ENCODE measurements at places on chromosomes 11 and 22. TPM values are rescaled to one million over a fixed set of nuclear protein-coding genes. Genes with fewer than 3 reads are reported as not detected.
A peak's percentile ranks its signal among the peaks of the same experiment; 100 is the strongest.

DNA sequence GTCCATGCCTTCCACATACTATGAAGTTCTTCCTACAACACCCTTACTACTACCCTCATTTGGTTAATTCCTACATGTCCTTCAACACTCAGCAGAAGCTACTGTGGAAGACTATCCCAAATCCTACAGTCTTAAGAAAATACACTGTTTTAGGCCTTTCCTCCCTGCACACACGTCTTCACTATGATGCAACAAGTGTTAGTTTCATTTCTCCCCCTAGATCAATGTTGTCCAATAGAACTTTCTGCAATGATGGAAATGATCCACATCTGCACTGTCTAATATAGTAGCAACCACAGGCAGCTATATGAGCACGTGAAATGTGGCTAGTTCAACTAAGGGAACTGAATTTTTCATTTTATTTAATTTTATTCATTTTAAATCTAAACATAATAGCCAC lies 46.7 kb upstream of the CCDC34 start:
- no peak for DNase-seq
- no peaks in the 10 kb centered on the region for H3K4me1 ChIP-seq
- no peaks in the 10 kb centered on the region for H3K36me3 ChIP-seq
- H3K27me3 ChIP-seq: no peaks in the 10 kb centered on the region
- no peak overlapping the region for H3K4me3 ChIP-seq
- no peak overlapping the region for H3K27ac ChIP-seq

- H3K27ac ChIP-seq: no peak overlapping the region
- no peak for DNase-seq
- H3K27me3 ChIP-seq: no peaks in the 10 kb centered on the region
- H3K4me3 ChIP-seq: no peak overlapping the region
These were observed 27.8 kb downstream of the FCHSD2 start for GRCh38 chr11:73114110-73114834.

Gene DNAJB7
- not detected for total RNA-seq

GRCh38 chr11:68076371-68077042 lies 37.7 kb downstream of the TCIRG1 start:
- peak; percentile 46 for DNase-seq
- no peak overlapping the region for H3K27ac ChIP-seq
- H3K4me1 ChIP-seq: peaks cover 3% of the 10 kb centered on the region

Gene MTMR3
- 50.8 TPM for total RNA-seq

Gene STK33
- total RNA-seq: 36.5 TPM

DNA sequence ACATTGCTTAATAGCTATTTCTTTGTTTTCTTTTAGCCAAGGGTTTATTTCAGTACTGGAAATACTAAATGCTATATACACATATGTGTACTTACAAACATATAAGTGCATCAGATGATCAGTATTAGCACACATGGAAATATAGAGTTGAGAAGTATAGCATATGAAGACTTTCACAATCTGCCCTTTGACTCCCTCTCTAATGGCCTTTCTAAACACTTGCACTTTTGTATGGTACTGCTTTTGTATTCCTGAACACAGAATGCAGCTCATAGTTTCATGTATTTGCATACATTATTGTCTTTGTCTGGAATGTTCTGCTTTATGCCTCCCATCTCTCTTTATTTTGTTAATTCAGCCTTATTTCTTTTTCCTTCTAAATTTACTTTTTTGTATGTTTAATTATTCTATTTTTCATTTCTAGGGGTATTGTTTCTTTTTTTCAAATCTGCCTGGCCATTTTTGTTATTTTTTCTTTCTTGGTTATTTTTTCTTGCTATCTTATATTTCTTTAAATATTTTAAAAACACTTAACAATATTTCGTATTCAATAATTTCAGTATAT lies 28.8 kb downstream of the ACER3 start:
- H3K27me3 ChIP-seq: no peaks in the 10 kb centered on the region
- DNase-seq: no peak
- no peaks in the 10 kb centered on the region for H3K4me1 ChIP-seq
- no peak overlapping the region for H3K4me3 ChIP-seq
- H3K36me3 ChIP-seq: no peaks in the 10 kb centered on the region
- no peak overlapping the region for H3K27ac ChIP-seq

Gene PARVG
- total RNA-seq: 20.4 TPM

- no peak overlapping the region for H3K27ac ChIP-seq
- H3K36me3 ChIP-seq: no peaks in the 10 kb centered on the region
- no peak overlapping the region for H3K4me3 ChIP-seq
- H3K4me1 ChIP-seq: no peaks in the 10 kb centered on the region
These were observed 53.4 kb upstream of the SPATA19 start for GRCh38 chr11:133898770-133899115.

DNA sequence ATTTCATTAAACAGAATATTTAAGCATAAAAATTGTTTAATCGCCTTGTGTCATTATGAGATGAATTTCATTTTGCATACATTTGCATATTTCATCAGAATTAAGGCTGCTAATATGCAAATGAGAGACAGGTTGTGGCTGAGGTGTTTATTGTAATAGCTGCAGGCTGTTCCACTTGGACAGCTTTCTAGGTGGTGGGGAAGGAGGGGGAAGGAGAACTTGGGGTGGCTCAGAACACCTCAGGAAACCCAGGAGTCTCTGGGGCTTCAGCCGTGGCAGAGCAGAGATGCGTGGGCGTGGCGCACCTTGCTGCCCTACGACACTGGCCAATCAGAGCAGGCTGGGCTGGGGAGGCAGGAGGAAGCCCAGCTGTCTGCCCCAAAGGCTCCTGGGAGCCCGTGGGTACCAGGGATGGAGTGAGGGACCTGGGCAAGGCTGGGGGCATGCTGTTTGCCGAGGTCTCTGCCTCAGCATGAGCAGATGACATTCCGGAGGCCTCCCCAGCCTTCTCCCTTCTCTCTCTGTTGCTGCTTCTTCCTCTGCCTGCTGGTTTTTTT lies 542.9 kb downstream of the MN1 start:
- H3K4me3 ChIP-seq: no peak overlapping the region
- H3K27ac ChIP-seq: no peak overlapping the region
- H3K36me3 ChIP-seq: no peaks in the 10 kb centered on the region
- no peaks in the 10 kb centered on the region for H3K27me3 ChIP-seq
- no peak for DNase-seq
- peaks cover 1% of the 10 kb centered on the region for H3K4me1 ChIP-seq

DNA sequence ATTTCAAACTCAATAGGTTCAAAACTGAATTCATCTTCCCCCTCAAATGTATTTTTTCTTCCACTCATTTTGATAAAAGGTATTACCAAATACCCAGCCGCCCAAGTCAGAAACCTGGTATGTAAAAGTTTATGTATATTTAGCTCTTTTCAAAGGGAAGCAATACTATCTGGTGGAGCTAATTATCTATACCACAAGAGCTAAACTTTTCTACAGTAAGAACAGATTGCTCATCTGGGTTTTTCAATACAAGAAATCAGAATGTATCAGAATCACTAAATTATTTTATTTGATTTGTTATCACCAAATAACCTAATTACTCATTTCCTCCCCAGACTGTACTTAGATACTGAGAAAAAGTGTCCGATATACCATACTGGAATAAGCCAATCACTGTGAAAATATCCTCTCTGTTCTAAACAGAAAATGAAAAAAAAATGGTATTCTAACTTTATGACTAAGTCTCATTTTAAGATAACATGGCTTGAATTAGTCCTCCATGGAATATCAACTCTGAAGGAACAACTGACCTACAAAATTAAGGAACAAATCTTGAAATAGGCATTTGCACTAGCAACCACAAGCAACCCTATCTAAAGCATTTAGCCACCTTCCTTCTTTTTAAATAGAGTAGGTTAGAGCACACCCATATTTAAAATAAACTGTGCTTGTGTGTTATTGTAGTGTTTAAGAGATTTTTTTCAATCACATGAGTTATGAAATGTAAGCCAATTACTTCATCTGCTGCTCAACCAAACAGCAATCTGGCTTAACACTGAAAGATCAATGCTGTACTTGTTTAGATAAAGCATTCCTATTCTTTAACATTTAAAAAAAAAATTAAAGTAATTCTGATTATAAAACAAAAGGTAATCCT lies 35.0 kb downstream of the RDX start:
- H3K4me3 ChIP-seq: no peak overlapping the region
- no peak overlapping the region for H3K27ac ChIP-seq
- H3K36me3 ChIP-seq: peaks cover 18% of the 10 kb centered on the region
- H3K4me1 ChIP-seq: no peaks in the 10 kb centered on the region
- H3K27me3 ChIP-seq: no peaks in the 10 kb centered on the region

Gene C22orf23
- 1.1 TPM for total RNA-seq

- no peak overlapping the region for H3K27ac ChIP-seq
- no peak overlapping the region for H3K4me3 ChIP-seq
- H3K36me3 ChIP-seq: no peaks in the 10 kb centered on the region
These were observed 3.1 kb downstream of the RELT start for GRCh38 chr11:73379189-73379880.

- H3K27ac ChIP-seq: no peak overlapping the region
- H3K4me3 ChIP-seq: no peak overlapping the region
- no peaks in the 10 kb centered on the region for H3K27me3 ChIP-seq
These were observed 22.8 kb upstream of the B4GALNT4 start for GRCh38 chr11:346529-346928.

GRCh38 chr22:31742115-31742514 lies 7.8 kb downstream of the PRR14L start:
- H3K36me3 ChIP-seq: no peaks in the 10 kb centered on the region
- no peak for DNase-seq
- no peak overlapping the region for H3K27ac ChIP-seq
- no peak overlapping the region for H3K4me3 ChIP-seq

GRCh38 chr11:121435551-121436511 lies 16.3 kb upstream of the SORL1 start:
- no peaks in the 10 kb centered on the region for H3K36me3 ChIP-seq

Gene PDGFB
- 39.4 TPM for total RNA-seq

Gene HTR3A
- not detected for total RNA-seq

DNA sequence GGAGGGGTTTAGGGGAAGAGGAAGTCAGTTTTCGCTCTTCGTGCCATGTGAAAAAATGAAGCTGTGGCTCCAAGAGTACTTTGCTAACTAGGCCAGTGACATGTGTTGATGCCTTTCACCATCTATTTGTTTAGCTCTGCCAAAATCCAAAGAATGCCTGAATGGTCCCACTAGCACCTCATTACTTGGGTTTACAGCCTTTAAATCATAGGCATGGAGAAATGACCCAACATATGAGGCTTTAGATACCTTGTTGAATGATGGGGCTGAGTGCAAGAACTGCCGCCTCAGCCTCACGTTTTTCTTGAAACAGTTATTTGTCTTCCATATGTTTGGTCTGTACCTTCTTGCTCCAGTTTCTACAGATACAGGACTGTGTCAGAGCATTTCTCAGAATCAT lies 8.3 kb downstream of the RBM4 start:
- no peak overlapping the region for H3K27ac ChIP-seq
- H3K36me3 ChIP-seq: peaks cover 32% of the 10 kb centered on the region
- no peak overlapping the region for H3K4me3 ChIP-seq
- no peaks in the 10 kb centered on the region for H3K27me3 ChIP-seq

Gene VSIG2
- total RNA-seq: 39.8 TPM

- no peaks in the 10 kb centered on the region for H3K4me1 ChIP-seq
- no peak for DNase-seq
- H3K27ac ChIP-seq: no peak overlapping the region
- H3K36me3 ChIP-seq: no peaks in the 10 kb centered on the region
- H3K27me3 ChIP-seq: peaks cover 39% of the 10 kb centered on the region
These were observed 10.7 kb downstream of the DSCAML1 start for GRCh38 chr11:117786135-117786870.
